ENCODE measurements at places on chromosomes 7 and 10.

GRCh38 chr7:2521952-2522591, 2.5 kb downstream of the LFNG start:
- DNase-seq = no peak

DNA sequence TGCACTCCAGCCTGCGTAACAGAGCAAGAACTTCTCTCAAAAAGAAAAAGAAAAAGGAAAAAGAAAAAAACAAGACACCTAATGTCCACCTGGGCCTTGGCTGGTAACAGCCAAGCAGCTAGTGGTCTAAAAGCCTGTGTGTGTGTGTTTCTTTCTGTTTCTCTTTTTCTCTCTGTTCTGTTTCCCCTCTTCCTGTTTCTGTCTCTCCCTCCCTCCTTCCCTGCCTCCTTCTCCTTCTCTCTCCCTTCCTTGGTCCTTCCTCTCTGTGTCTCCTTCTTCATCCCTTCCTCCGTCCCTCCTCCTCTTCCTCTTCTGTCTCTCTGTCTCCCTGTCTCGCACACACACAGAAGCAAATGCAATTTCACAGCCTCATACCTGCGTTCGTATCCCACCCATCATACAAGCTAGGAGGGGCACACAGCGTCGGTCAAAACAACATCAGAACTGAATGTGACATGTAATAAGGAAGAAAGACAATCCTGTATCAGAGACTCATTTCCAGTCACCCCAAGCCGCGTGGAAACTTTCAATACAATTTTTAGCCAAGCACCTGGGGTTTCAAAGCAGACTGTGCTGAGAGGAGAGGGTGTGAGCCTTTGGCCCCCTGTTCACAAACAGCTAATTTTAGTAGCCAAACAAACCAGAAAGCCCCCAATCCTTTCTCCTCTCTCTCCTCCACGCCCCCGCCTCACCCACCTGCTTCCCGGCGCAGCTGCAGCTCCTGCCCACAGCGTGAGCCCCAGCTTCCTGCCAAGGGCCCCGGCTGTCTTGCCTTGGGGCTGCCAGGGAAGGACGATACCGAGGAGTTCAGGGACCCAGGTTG, 50.2 kb upstream of the GNA12 start:
- DNase-seq = no peak

- DNase-seq = no peak
These were observed 265.1 kb downstream of the PRPF18 start for GRCh38 chr10:13851906-13852305.

DNA sequence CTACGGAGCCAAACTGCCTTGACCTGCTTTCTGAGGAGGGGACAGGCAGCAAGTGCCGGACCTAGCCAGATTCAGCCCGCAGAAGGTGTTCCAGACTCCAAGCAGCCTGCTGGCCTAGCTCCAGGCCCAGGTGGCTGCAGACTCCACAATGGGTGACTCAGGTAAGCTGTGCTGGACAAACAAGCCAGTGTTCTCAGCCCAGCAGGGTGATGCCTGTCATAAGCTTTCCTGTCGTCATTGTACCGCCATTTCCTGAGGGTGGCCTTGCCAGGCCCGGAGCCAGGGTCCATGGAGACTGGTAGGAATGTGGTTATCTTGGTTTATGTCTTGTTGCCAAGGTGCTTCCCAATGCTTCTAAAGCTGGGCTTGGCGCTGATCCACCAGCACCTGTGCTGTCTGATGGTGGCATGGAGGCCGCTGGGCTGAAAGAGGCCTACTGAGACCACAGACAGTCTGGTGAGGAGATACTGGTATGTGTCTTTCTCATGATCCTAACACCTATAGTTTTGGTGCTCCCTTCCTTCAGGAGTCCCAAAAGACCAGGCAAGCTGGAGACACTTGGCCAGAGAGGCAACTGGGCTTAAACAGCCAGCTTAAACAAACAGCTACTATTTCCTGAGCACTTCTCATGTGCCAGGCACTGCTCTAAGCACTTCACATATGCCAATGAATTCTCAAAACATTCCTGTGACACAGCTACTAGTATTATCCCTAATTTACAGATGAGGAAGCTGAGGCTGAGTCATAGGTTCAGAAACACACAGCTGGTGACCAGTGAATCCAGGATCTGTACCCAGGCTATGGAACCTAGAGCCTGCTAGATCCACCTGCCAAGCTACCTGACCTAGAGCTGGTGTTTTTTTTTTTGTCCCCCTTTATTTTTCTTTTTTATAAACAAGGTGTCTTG, 42.0 kb downstream of the ZC3HC1 start:
- no peak for DNase-seq

GRCh38 chr7:81206217-81206616, 287.4 kb upstream of the SEMA3C start:
- DNase-seq = no peak

DNA sequence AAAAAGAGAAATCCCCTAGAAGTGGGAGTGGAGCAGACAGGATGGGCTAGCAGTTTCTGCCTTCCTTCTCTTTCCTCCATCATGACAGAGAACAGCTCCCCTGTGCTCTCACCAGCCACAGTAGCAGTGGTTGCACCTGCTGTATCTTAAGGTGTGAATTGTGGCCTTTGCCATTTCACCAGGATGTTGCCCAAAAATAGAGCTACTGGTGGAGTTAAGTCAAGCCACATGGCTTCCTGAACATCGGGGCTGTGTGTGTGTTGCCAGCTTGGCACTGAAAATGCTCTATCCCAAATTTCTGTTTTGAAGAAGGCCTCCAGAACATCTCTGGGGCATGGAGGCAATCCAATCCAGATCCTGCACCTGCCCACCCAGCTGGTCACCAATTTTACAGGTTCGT, 348.7 kb downstream of the EXOC4 start:
- DNase-seq = no peak

GRCh38 chr10:72012796-72013195, 48.6 kb downstream of the CHST3 start:
- DNase-seq = no peak

DNA sequence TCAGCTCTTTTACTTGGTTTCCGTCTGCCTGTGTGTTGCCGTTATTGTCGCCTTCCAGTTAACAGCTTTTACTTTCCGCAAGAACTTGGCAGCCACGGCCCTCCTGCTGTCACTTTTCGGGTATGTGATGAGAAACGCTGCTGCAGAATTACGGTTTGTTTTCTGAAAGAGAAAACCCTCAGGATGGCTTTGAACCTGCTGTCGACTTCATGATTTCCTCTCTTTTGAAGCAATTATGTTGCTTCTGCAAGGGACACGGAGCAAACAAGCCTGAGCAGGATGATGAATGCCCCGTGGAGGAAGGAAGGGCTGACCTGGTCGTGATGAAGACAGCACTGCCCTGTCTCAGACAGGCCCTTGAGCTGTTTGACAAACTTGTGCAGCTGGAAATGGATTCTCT, 339.8 kb downstream of the ABCA13 start:
- no peak for DNase-seq

GRCh38 chr7:95469848-95470247, 15.9 kb upstream of the ASB4 start:
- no peak for DNase-seq

DNA sequence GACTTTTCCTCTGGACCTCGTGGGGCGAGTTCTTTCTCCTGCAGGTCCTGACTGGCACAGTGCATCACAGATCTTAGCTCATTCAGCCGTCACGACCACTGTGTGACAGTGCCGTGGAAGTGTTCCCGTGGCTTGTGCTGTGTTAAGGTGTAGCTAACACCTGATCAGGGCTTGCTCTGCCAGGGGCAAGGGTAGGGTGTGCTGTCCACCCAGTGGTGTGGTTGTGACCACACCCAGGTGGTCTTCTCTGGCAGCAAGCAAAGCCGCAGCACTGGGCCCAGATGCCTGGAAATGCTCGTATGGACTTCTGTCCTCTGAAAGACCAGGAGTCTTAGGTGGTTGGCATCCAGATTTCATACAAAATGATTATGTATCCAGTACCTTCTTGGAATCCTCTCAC, 86.2 kb downstream of the GLRX3 start:
- no peak for DNase-seq

DNA sequence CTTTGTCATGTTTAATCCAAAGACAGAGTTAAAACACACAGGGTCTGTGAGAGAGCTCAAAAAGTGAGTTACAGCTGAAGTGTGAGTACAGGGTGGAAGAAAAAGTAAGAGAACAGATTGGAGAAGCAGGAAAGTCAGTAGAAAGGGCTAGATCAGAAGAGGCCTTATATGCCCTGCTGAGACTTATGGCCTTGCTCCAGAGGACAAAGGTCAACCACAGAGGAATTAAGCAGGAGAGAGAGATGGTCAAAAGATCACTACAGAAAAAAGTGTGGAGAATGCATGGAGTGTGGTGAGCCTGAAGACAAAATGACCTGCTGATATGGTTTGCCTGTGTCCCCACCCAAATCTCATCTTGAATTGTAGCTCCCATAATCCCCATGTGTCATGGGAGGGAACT, 213.8 kb downstream of the NEBL start:
- no peak for DNase-seq

DNA sequence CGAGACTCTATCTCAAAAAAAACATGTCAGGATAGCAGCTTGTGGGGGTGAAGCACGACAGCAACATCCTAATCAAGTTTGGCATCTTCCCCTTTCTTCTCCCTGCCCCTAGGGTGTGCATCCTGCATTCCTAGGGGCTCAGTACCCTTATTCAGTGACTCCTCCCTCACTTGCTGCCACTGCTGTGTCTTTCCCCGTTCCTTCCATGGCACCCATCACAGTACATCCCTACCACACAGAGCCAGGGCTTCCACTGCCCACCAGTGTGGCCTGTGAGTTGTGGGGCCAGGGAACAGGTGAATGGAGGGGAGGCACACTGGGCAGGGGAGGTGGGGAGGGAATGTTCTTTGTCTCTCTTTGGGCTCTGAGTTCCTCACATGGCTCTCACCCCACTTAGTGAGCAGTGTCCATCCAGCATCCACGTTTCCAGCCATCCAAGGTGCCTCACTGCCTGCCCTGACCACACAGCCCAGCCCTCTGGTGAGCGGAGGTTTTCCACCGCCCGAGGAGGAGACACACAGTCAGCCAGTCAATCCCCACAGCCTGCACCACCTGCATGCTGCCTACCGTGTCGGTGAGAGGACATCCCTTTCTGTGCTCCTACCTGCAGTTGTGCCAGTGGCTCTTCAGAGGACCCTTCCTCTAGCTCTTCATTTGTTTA, 11.4 kb downstream of the NDST2 start:
- DNase-seq = no peak

DNA sequence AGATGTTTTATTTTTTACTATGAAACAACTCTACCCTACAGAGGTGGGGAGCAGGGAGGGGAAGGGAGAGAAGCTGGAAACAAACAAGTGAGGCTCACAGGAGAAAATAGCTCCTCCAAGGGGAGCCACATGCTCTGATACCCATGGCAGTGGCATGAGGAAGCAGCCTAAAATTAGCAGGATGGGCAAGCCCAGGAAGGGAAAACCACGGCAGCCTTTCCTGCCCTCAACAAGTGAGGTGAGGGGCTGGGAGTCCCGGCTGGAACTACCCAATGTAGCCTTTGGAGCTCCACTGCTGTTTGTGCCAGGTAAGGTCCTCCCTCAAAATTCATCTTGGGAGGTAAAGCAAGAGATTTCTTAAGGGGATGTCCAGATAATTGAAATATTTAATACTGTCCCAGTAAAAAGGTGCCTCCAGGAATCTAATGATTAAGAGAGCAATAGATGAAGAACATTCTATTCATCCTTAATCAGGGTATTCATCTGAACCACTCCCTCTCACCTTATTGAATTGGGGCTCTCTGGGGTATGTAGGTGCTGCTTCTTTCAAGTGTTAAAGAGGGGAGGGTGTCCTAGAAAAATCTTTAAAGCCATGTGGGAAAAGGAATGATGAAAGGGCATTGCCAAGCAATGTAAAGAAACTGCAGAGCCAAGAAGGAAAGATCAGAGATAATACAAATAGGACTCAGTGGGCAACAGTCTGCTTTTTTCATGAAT, 12.8 kb upstream of the HERC4 start:
- DNase-seq = no peak

GRCh38 chr7:127673902-127674301, 21.9 kb downstream of the SND1 start:
- DNase-seq = no peak

- no peak for DNase-seq
These were observed 91.4 kb upstream of the CCDC71L start for GRCh38 chr7:106752367-106752766.

GRCh38 chr7:111931016-111931517, 275.1 kb downstream of the DOCK4 start:
- no peak for DNase-seq

DNA sequence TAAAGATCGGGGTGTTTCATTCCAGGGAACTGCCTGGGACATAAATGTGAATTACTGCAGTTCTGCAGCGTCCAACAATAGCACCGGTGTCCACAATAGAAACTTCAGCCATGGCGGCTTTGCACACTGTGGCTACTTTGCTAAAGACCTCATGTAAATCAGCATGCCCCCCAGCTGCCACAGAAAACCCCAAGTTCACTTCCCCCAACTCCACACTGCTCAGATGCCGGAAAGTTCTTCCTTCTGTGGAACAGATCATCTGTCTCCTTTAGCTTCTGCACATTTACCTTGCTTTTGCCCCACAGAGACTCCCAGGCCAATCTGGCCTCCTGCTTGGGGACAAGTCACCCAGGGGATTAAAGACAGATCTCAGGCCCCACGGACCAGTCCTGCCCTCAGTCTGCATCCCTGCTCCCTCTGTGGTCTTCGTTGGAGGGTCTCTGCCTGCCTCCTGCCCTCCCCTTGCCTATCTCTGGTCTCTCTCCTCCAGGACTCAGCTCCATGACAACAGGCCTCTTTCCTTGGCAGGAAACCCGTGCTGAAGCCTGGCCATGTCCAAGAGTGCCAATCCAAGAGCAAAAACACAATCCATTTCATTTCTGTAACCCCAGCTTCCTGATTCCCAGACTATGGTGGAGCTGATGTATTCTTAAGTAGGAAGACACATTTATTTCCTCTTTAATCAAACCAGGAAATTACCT, 403.2 kb downstream of the RPS24 start:
- no peak for DNase-seq

DNA sequence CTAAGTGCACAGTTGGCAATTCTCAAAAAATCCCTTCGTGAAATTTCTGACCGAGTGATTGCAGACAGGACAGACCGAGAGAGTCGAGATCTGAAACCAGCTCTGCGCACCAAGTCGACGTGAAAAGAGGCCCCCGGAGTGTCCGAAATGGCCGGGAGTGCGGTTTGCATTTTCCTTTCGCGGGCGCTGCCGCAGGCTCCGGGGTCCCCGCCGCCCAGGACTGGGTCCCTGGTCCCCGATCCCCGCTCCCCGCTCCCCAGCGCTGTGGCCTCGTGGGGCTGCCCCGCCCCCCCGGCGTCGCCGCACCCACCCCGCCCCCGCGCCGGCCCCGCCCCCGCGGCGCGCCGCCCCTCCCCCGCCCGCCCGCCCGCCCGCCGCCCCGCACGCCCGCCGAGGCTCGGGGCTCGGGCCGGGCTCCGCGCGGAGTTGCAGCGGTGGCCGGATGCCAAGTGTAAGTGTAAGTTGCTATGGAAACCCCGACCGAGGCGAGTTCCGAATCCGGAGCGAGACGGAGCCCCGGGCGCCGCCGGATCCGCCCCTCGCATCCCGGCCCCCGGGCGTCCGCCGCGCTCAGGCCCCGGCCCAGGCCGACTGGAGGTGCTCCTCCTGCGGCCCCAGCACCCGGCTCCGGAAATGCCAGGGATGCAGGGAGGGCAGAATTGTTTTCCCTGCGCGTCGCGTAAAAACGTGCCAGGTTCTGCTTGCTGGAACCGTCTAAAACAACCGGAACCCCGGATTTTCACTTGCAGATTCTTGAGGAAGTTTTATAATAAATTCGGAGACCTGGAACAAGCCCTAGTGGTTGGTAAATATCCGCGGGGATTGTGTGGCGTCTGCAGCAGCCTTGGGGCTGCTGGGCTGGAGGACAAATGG, 4.6 kb downstream of the BMI1 start:
- DNase-seq = no peak

GRCh38 chr10:77160679-77161078, 476.9 kb downstream of the KCNMA1 start:
- DNase-seq = no peak

GRCh38 chr10:127736915-127737562, at the start of gene FOXI2:
Gene FOXI2, plus strand, starts transcription at chr10:127737185. Its CDS starts 89 bp downstream, at chr10:127737274.
- no peak for DNase-seq

Data from iPS DF 19.7 (cell line).